ENCODE measurements at places on chromosomes 5 and 9.
A peak's percentile ranks its signal among the peaks of the same experiment; 100 is the strongest.

DNA sequence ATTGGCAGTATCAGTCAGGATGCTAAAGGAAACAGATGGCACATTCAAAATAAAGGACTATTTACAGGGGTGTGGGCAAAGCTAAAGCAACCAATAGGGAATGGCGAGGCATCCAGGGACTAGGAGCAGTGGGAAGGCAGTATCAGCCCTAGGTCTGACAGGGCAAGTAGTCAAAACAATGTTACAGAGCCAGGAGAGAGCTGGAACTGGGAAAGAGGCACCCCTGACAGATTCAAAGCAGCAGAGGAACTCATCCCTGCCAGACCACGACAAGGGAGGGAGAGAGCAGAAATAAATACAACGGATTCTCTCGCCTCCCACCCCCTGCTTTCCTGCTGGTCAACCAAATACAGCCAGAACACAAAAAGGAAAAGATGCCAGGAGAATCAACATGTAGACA lies 371.5 kb downstream of the NR2F1-AS1 start:
- DNase-seq: no peak

DNA sequence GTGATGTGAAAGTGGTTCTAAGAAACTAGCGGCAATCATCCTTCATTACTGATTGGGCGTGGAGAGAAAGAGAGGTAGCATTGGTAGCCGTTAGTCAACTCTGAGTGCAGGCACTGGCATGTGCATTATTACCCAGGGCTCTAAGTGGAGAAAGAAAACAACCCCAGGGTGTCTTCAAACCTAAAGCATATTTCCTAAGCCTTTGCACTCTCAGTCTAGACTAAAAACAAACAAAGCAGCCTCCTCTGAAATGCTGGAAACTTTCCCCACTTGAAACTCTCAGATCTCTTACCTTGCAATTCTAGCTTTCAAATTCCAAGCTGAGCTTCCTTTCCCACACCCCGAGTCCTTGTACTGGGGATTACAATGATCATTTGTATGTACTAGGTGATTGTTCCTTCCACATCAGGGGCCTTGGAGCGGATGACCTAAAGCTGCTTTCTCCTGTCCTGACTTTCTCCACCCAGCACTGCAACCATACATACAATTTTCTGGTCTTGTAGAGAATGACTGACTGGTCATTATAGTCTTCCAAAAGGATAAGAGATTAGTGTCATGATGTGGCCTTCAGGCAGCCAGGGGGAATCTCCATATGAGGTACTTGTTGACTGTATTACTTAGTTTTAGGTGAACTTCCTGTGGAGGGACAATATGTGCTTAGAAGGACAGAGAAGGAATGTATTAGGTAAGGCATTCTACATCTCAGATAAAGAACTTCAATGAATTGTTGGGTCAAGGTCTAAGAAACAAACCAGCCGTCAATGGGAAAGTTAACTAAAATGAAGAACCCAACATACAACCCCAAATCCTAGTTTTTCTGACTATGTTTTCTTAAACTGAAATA lies 98.3 kb upstream of the CDKN2B start:
- DNase-seq: no peak

GRCh38 chr5:102863764-102864560 lies 108.9 kb downstream of the PAM start:
- DNase-seq: no peak

DNA sequence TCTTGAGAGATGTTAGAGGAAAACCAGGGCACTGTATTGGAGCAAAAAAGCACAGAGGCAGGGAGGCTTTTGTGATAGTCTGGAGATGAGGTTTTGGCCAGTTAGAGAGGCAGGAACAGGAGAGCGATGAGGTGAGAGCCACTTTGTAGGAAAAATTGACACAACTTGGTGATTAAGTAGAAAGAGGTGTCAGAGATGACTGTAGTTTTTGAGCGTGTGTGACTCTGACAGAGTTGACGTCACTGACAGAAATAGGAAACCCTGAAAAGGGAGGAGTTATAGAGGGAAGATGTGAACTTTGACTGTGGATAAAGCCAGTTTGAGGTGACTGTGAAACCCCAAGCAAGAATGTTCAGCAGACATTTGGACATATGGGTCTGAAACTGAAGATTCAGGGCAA lies 15.7 kb downstream of the NFX1 start:
- no peak for DNase-seq

GRCh38 chr5:108989761-108990392 lies 242.2 kb downstream of the FER start:
- no peak for DNase-seq

DNA sequence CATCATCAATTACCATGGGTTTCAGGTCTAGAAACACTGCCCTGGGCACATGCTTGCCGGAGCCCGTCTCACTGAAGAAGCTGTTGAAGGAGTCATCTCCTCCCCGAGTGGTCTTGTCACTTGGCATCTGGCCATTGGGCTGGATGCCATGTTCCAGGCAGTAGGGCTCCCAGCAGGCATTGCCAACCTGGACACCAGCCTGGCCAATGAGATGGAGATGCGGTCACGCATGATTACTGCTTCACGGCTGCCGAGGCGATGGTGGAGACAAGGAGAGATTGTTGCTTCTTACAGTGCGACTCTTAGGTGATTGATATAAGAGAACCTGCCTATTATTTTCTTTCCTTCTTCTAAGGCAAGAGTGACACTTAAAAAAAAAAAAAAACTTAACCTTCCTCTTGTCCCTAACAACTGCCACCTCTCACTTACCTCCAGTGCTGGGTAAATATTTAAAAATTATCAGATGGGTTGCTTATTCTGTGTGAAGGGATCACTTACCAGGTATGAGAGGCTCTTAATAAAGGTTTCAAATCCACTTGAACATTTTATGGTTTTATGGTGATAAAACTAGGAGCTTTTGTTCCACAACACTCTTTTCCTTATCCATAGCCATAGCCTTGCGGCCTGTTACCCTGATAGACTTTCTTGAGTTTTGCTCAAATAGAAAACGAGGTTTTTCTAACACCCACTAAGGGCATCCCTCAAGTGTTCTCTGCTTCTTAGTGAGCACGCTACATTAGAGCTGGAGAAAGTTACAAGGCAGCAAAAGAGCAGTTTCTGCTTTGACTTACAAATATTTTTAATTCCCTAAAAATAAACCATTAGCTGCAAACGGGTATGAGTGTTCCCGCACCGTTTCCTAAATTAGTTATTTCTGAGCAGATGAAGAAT lies 41.2 kb downstream of the NIM1K start:
- no peak for DNase-seq

DNA sequence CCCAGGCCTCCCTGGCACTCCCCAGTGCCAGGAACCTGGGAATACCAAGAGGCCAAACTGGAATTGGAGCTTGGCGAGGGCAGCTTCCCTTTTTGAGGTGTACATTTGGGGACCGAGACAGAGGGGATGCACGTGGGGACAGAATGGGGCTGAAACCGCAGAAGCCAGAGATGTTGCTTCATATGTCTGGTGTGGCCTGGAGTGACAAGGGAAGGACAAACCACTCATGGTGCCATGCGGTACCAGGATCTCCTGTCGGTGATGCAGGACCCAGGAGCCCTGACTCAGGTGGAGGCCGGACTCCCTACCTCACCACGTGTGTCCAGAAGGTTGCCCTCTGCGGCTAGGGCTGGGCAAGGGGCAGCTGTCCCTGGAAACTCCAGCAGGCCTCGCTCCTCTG lies 4.0 kb upstream of the CSF2 start:
- no peak for DNase-seq

DNA sequence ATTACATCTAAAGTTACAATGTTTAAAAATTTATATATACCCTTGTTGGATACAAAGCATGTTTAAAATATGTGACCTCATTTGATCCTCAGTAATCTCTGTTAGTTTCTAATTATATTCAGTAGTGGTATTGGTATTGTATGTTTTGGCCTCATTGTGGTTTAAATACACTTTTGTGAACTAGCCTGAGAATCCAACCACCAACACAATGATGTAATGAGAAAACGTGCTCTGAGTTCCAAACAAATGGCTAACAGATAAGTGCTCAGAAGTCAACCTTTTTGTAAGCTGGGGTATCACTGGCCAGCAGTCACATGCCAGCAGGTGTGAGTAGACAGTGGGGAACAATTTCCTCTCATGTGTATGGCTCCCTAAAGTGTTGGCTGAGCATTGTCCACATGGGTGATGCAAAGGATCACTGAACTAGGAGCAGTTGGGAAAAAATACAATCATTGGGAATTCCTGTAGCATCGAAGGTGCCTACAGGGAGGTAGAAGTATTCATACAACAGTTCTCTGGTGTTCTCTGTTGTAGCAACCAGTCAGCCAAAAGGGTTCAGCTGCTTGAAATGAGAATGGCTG lies 56.1 kb downstream of the DOCK8 start:
- no peak for DNase-seq

- no peak for DNase-seq
These were observed 93.3 kb downstream of the OTULIN start for GRCh38 chr5:14757850-14758249.

GRCh38 chr9:133532937-133533668 lies 1.4 kb upstream of the ADAMTSL2 start:
- DNase-seq: peak; percentile 74

- no peak for DNase-seq
These were observed 10.3 kb downstream of the GGTA1 start for GRCh38 chr9:121489344-121489743.

DNA sequence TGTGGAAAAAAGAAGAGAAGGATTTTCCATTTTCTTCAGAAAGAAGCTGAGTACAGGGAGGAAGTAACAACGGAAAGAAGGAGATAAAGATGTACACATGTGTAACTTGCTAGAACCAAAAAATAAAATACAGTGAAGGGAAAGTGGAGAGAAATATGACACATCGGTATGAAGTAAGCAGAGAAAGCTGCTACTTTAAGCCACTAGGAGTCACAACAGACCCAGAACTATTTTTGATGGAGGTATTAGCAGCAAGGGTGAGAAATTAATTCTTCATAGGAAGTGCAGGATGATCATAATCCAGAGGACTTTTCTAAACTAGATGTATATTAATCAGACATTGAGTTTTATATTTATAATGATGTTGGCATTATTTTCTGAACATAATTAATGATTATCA lies 88.5 kb downstream of the FAM174A start:
- DNase-seq: no peak

DNA sequence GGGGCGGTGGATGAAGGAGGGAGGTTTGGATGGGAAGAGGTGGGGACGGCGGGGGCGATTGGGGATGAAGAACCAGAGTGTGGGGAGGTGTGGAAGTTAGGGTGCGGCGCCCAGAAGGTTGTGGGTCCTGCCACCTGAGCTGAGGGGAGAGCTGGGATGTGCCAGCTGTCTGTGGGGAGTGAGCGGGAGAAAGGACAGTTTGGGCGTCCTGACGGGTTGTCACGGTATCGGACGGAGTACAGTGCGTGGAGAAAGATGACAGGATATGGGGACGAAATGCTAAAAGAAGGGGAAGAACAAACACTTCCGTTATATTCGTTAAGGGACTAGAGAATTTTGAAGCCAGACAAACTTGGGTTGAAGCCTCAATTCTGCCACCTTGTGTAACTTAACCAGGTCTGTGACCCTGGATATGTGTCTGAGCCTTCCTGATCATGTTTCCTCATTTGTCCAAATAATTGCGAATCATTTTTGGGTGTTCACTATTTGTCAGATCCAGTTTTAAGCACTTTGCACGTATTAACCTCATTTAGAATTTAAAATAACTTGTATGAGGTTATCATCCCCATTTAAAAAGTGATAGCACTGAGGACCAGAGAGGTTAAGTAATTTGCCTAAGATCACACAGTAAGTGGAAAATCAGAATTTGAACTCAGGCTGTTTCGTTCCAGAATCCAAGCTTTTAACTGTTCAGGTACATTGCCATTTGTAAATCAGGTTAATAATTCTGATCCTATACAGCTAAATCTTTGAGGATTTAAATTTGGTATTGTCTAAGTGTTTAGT lies 689 bp downstream of the CNTRL start:
- DNase-seq: peak; percentile 55

GRCh38 chr5:73633060-73633459 lies 7.1 kb downstream of the ARHGEF28 start:
- DNase-seq: no peak

DNA sequence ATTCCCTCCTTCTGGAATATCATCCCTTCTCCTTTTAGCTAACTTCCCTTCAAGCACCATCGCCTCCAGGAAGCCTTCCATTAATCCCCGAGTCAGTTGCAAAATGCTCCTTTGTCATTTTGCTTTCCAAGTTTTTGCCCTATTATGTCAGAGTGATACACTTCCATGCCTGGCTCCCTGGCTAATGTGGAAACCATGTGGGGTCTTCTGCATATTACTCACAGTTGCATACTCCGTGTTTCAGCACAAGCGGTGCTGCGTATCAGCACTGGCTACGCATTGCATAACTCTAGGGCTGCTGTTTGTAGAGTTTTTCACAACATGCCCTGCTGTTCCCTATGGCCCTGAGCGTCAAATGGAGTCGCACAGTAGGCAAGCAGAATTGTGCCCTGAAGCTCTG lies 1.9 kb downstream of the TEX53 start:
- no peak for DNase-seq

DNA sequence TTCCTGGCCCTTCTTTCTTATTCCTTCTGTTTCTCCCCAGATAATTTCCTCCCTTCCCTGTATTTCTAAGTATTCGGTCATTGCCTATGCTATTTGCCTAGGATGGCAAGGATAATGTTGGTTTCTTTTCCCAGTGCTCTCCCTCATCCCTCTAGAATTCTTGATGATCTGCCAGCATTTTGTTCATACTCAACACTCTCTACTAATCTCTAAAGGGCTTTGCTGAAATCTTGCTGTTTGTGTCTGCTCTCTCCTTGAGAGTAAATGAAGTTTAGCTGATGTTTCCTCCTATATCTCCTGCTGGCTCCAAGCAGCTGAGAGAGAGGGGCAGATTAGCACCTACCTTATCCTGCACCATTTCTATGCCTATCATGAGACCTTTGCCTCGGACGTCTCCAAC lies 38.1 kb downstream of the AGXT2 start:
- no peak for DNase-seq

- no peak for DNase-seq
These were observed 51.0 kb upstream of the RNU6ATAC start for GRCh38 chr9:134215420-134215698.

GRCh38 chr9:133397895-133398294 lies 19.9 kb downstream of the REXO4 start:
- DNase-seq: no peak

DNA sequence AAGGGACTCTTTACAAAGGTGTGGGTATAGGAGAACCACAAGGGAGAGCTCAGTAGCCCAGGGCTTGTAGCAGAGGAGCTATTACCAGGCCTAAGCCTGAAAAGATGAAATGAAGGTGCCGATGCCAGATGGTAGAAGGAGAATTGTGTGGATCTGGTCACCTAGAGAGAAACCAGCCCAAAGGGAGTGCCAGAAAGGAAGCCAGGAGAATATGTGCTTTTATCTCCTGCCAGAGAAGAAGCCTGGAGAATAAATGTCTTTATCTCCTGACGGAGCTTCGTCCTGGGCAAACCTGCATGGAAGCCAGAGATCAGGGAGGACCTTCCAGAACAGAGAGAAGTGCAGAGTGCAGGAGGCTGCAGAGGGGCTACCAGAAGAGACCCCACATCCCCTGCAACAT lies 142.6 kb downstream of the MED10 start:
- no peak for DNase-seq

- no peak for DNase-seq
These were observed 23.0 kb downstream of the CDH10 start for GRCh38 chr5:24621792-24622191.

GRCh38 chr9:101038488-101038887 lies 10.0 kb downstream of the PLPPR1 start:
- DNase-seq: no peak

GRCh38 chr5:67194166-67194565 lies 2.4 kb downstream of the CD180 start:
- no peak for DNase-seq
